Immature natural killer cell (primary cell): ENCODE measurements at places on chromosomes 2 and 18.

GRCh38 chr2:67453310-67453709, 56.2 kb downstream of the ETAA1 start:
- H3K27ac ChIP-seq: no peak overlapping the region
- peaks cover 3% of the 10 kb centered on the region for H3K27me3 ChIP-seq
- no peaks in the 10 kb centered on the region for H3K4me1 ChIP-seq
- H3K4me3 ChIP-seq: no peak overlapping the region
- H3K36me3 ChIP-seq: no peaks in the 10 kb centered on the region

- H3K27ac ChIP-seq: no peak overlapping the region
- H3K4me3 ChIP-seq: no peak overlapping the region
- no peaks in the 10 kb centered on the region for H3K4me1 ChIP-seq
- H3K36me3 ChIP-seq: no peaks in the 10 kb centered on the region
Measured at GRCh38 chr18:53819671-53820070, 404.8 kb downstream of the MBD2 start.

DNA sequence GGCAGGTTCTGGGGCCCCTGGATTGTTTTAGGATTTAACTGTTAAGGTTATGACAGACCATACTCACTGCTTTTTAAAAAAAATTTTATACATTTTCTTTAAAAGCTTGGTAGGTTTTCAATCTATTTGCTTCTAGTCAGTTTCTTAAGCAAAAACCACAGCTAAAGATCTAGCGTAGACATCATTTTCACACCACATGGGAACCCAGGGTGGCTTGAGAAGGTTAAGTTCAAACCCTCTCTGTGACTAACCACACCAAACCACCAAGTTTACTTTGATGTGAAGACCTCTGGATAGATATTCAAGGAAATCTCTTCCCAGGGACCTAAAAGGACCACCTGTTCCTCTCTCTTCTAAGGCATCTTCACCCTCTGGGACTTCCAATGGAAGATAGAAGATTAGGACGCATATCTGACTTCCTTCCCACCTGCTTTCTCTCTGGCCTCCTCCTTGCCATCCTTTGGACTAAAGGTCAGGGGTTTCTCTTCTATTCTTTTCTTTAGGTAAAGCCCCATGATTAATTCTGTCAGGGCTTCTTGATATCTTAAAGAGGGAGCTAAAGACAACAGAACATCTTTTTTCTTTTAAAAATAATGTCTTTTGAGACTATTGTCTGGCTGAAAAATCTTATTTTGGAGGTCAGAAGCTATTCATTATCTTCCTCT, 32.3 kb downstream of the FOSL2 start:
- H3K4me3 ChIP-seq: peak overlapping the region; percentile 85
- H3K27me3 ChIP-seq: peaks cover 8% of the 10 kb centered on the region
- peaks cover 64% of the 10 kb centered on the region for H3K4me1 ChIP-seq
- H3K36me3 ChIP-seq: no peaks in the 10 kb centered on the region
- peak; percentile 69 for DNase-seq

GRCh38 chr2:236165842-236166795, 2.1 kb downstream of the GBX2 start:
- H3K4me3 ChIP-seq: no peak overlapping the region
- no peak for DNase-seq
- no peak overlapping the region for H3K27ac ChIP-seq

- H3K27ac ChIP-seq: no peak overlapping the region
- no peaks in the 10 kb centered on the region for H3K4me1 ChIP-seq
- no peaks in the 10 kb centered on the region for H3K36me3 ChIP-seq
- H3K27me3 ChIP-seq: peaks cover 3% of the 10 kb centered on the region
- no peak overlapping the region for H3K4me3 ChIP-seq
Measured at GRCh38 chr2:199136242-199136641, 321.5 kb downstream of the SATB2 start.

GRCh38 chr2:30233271-30234009, 2.1 kb downstream of the LBH start:
- peaks cover 5% of the 10 kb centered on the region for H3K36me3 ChIP-seq
- no peak for DNase-seq
- H3K4me1 ChIP-seq: peaks cover 75% of the 10 kb centered on the region
- peak overlapping the region; percentile 98 for H3K4me3 ChIP-seq
- H3K27me3 ChIP-seq: peaks cover 32% of the 10 kb centered on the region

DNA sequence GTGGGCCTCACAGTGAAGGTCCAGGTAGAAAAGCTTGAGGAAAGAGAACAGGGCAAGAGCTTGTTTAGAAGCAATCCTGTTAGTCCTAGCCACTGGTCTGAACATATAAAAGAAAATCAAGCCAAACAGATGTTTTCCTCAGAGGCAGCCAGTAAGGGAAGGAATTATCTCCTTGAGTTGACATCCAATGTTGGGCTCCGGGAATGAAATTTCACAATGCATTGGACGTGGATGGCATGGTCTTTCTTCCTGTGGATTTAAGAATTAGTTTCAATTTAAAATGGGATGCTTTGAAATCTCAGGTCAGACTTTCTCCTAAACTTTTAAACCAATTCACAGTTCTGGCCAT, 92.1 kb downstream of the ACKR3 start:
- no peak for DNase-seq
- H3K4me1 ChIP-seq: no peaks in the 10 kb centered on the region
- no peak overlapping the region for H3K27ac ChIP-seq
- H3K4me3 ChIP-seq: no peak overlapping the region
- no peaks in the 10 kb centered on the region for H3K36me3 ChIP-seq
